ENCODE measurements at places on chromosomes 1 and 21.

GRCh38 chr21:17406202-17406601 is 106.6 kb upstream of the CXADR start:
- DNase-seq: no peak

DNA sequence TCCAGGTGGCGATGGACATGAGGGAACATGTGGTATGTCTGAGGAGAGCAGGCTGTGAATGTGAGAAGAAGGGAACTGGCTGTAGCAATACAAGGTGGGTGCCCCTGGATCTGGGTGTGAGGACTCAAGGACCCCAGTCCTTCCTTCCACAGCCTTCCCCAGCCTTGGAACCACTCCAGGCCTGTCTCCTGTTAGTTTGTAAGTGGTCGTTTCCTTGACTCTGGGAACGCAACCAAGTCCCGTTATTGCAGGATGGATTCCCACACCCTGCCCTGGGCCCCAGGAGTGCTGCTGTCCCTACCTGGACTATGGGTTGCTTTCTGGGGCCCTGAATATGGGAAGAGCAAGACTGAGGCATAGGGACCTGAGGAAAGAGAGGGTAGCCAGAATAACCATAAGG is 47.2 kb upstream of the VANGL1 start:
- DNase-seq: no peak

GRCh38 chr1:191174298-191174697 is 696.6 kb upstream of the BRINP3 start:
- no peak for DNase-seq

DNA sequence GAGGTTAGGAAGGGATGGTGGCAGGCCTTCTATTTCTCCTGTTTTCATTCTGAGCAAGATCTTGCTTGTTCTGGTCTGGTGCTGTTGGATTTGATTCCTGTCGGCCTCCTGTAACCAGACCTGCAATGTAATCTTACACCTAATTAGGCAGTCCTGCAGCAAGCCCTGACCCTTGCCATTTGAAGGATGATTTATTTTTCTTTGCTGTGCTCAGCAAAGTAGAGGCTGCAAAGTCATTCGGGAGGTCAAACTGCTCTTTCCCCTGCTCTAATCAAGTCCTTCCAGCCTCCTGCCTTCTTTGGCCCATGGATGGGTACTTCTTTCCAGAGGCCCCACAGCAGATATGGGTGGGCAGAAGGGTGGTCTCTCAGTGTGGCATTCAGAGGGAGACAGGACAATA is 417.7 kb upstream of the USP24 start:
- DNase-seq: no peak

GRCh38 chr1:109622137-109622892 is 2.7 kb downstream of the AMPD2 start:
- no peak for DNase-seq

- DNase-seq: no peak
Measured at GRCh38 chr1:177487481-177487880, 316.7 kb downstream of the BRINP2 start.

GRCh38 chr1:20376880-20377494 is 86.3 kb downstream of the VWA5B1 start:
- DNase-seq: peak; percentile 60

DNA sequence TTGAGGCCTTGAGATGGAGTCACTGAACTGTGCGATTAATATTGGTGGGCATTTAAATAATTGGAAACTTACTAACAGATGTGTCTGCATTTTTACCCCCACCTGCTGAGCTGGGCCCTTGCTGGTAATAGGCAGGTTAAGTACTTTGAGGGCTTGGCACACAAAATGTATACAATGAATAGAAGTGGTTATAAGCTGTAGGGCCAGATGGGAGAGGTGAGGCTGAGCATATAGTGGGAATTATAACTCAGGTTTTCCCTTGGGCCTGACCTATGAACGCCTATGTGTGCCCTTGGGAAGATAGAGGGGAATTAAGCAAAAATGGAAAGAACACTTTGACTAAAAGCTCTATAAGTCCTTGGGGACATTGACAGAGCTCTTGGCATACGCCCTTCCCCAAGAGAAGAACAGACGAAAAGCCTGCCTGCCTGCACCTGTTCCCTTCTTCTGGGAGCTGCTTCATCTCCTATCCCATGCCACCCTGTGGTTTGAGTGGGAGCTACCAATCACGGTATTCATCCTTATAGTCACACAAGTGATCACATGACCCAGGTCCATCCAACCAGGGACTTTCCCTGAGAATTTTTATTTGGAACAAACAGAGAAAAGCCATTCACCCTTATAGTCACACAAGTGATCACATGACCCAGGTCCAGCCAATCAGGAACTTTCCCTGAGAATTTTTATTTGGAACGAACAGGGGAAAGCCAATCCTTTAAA is 260.7 kb upstream of the CSF3R start:
- DNase-seq: no peak

GRCh38 chr1:60298290-60298689 is 224.7 kb upstream of the C1orf87 start:
- DNase-seq: no peak

DNA sequence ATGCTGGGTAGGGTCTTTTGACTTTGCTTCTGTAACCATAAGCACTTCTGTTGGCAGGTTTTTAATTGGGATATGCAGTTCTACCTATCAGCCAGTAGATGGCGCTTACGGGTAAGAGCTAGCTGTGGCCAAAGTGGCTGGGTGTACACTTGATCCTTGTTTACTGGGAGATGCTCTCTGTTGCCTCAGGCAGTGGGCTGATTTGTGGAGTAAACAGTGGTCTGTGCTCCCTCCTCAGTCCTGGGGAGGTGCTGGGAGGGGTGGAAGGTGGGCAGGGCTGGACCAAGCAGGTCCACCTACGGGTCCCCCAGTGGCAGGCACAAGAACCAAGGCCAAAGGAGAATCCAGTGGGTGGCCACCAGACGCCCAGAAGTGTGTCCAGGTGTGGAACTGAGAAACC is 43.4 kb downstream of the RALGPS2 start:
- DNase-seq: peak; percentile 4

DNA sequence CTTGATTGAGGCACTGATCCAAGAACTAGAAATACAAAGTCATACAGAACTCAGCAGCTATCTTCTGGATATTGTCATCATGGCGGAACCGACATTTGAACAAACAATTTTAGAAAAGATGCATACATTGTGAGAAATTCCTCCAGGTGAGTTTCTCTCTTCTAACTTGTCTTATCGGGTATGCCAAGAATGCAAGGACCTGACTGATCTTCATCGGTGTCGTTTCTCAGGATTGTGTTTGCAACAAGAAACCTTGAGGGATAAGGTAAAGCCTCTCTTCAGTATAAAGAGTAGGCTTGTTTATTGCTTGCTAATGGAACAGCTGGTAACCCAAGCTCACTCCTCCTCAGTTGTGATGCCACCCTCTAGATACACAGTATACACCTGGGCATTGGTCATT is 62.2 kb downstream of the NME7 start:
- DNase-seq: no peak

DNA sequence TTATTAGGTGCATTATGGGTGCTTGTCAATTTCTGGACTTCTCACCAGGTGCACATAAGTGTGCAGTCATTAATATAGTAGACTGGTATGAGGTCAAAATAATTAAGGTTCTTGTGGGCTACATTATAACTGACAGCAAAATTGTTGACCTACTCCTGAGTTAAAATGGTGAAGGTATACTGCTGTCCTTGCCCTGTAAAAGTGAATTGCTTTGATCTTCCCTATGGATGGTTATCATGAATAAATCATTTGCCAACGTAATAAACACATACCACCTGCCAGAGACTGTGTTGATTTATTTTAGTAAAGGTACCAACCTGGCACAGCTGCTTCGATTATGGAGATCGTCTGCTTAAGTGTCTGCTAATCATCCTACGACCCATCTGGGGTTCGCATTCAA is 201.6 kb upstream of the KCNK2 start:
- no peak for DNase-seq

DNA sequence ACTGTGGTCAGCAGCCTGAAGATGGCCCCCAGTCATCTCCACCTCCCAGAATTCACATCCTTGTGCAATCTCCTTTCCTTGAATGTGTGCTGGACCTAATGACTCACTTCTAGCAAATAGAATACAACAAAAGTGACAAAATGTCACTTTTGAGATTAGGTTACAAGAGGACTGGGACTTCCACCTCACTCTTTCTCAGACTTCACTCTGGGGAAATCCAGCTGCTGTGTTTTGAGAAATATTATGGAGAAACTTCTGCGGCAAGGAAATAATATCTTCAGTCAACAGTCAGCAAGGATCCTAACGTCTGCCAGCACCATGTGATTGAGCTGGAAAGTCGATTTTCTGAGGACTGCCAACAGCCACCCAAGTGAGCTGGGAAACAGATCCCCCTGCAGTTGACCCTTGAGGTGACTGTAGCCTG is 70.5 kb upstream of the GADD45A start:
- no peak for DNase-seq

GRCh38 chr1:151060657-151061421 is 642 bp downstream of the MLLT11 start:
- DNase-seq: no peak

- DNase-seq: no peak
Measured at GRCh38 chr1:99532276-99532580, 113.7 kb upstream of the PALMD start.

GRCh38 chr1:203152158-203153034 is 23.2 kb downstream of the MYBPH start:
- no peak for DNase-seq

DNA sequence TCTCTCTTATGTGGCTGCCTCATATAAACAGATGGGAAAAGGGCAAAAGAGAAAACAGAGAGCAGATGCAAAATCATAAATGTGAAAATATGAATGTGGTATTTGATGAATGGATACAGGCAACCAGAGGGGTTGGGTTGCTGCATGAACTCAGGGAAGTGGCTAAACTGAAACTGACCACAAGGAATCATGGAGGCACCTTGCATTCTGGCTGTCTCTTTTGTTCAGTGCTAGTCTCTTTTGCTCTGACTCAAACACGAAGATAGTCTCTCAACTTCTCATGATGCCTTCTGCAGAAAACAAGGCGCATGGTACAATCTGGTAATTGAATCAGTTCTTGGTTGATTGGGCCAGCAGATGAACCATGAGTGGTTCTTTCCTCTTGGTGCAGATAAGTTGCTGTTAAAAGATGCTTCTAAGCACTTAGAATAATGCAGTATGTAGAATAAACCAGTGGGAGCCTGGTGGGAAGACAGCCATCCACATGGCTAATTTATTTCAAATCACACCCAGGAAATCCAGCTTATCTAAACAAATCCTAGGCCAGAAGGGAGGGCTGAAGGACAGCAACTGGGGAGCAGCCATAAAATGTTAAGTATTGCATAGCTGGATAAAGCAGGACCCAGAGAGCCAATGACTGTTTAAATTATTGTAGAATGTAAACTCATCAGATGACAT is 64.2 kb downstream of the HLX start:
- DNase-seq: no peak

DNA sequence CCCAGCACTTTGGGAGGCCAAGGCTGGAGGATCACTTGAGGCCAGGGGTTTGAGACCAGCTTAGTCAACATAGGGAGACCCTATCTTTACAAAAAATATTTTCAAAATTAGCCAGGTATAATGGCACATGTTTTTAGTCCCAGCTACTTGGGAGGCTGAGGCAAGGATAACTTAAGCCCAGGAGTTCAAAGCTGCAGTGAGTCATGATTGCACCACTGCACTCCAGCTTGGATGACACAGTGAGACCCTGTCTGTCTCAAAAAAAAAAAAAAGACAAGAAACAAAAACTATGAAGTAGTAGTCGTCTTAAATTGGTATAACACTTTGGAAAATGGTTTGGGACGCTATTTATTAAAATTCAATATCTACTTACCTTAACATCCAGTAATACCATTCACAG is 7.7 kb downstream of the AIM2 start:
- no peak for DNase-seq

DNA sequence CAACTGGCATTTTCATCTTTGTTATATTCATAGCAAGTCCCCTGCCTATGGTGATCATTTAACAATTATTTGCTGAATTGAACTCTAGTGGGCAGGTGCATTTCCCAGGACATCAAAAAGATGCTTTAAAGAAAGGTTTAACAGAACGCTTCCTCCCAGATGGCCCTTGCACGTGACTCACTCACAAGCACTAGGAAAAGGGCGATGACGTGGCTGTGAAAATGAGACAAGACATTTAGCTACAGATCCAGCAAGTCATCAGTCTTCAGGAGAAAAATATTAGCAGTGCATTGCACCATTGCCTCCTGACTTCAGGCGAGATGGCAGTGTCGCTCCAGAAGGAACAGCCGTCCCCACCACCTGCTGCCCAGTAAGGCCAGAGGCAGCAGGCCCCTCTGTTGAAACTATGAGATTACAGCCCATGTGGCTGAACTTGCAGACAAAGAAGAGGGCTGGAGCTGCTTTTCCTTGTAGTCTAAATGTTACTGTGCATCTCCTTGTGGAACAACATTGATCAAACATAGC is 37.2 kb downstream of the DSCAM start:
- no peak for DNase-seq

- no peak for DNase-seq
Measured at GRCh38 chr1:20404466-20404865, 81.5 kb downstream of the CAMK2N1 start.

DNA sequence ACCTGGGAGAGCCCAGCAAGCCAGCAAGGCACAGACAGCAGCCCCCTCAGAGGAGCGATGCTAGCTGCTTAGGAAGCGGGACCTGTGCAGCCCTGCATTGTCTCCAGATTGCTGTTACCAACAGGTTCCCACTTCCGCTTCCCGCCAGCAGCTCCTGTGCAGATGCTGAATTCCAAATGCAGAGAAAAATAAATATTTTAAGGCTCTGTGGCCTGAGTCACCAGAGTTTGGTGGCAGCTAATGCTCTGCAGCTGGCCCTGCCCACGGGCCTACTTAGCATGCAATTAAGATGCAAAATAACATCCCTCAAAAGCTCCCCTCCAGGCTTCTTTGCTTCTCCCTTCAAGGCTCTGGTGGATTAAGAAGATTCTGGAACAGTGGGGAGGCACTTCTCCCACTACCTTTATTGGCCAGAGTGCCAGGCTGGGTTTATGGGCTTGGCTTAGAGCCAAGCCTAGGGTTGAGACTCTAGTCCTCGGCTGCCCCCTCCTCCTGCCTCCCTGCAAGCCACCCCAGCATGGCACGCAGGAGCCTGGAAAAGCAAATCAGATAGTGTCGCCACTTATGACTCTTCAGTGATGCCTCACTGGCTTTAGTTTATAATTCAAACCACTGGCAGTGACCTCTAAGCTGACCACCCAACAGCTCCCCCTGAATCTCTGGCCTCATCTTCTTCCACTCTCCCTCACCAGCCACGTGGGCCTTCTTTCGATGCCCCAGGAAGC is 207.1 kb upstream of the ZC3H12A start:
- no peak for DNase-seq

GRCh38 chr1:161185732-161186311 is 8.5 kb upstream of the B4GALT3 start:
- no peak for DNase-seq

All from stimulated activated CD4-positive, alpha-beta T cell treated with anti-CD3 and anti-CD28 coated beads, Interleukin-1b, Interleukin-23, amount 100 ng/mL, for 48 hours (primary cell).